ENCODE measurements at places on chromosomes 2 and 18.

DNA sequence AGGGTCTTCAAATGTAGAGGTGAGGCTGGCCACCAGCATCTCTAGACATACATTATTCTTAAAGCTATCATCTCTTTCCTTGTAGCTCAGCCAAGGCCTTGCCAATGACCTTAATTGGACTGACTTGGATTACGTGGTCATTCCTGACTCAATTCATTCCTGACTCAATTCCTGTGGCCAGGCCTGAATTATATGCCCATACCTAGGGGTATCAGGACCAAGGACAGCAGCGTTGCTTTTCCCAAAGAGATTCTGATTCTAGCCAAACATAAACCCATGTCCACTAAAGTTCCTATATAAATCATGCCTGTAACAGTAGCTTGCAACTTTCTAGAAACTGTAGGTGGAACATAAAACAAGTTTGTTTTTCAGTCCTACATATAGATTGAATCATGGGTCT, 231.7 kb downstream of the ARL6IP6 start:
- no peak for DNase-seq

DNA sequence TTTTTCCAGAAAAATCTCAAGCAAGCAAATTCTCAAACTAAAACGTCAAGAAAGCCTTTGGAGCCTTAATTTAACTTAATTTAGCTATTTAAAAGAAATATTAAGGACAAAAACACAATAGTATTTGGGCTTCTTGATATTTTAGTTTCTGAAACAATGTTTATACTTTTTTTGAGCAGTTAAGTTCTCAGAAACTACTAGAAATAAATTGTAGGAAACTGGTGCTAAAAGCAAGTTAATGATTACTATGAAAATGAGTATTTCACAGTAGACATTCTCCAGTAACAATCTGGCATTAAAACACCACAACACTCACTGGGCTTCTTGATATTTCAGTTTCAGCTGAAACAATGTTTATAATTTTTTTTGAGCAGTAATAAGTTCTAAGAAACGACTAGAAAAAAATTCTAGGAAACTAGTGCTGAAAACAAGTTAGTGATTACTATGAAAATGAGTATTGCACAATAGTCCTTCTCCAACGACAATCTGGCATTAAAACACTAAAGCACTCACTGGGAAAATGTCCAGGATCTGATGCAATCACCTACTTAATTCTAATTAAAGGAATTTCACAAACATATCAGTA, 45.1 kb downstream of the TRAK2 start:
- DNase-seq: peak; percentile 88

DNA sequence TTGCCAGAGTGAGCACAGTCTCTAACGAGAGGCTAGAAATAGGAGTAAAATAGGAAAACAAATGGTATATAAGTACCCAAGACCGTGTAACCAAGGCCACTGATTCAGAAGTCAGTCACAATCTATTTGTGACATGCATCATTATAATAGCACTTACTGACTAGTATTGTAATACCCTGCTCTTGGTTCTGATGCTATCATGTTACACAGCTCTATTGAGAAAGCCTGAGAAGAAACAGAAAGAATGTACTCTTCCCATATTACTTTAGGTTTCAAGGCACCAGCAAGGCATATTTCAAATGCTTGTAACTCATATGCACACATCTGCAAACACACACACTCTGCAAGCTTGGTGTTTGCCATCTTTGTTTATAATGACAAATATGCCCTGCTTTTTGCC, 746.4 kb downstream of the SLC4A3 start:
- DNase-seq: no peak

DNA sequence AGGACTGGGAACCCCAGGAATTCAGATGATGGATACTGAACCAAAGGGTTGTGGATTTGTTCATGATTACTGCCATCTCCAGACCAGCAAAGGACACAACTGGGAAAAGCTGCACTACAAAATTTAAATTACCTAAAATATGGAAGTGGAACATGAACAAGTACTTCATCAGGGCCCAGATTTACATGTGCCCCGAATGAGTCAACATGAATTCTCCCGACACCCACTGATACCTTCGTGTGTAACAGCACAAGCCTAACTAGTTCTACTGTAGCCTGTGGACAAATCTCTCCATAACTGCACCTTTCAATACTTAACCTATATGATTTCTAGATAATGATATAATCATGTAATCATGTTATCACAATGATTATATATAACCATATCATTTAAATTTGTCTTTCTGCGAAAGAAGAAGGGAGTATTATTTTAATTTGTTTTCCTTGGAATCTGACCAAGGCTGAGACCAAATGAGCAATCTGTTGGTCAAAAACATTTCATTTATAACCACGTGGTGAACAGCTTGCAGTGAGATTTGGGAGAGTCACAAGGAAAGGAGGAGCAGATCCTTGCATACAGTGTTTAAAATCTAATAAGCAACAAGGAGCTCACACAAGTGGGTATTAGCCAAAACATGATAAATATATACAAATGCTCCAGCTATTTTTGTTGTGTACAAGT, 70.5 kb downstream of the CACNB4 start:
- DNase-seq: no peak

- no peak for DNase-seq
Observed at GRCh38 chr2:127255721-127256120, 35.6 kb upstream of the CYP27C1 start.

GRCh38 chr18:3097082-3097481, 84.1 kb upstream of the LPIN2 start:
- no peak for DNase-seq

DNA sequence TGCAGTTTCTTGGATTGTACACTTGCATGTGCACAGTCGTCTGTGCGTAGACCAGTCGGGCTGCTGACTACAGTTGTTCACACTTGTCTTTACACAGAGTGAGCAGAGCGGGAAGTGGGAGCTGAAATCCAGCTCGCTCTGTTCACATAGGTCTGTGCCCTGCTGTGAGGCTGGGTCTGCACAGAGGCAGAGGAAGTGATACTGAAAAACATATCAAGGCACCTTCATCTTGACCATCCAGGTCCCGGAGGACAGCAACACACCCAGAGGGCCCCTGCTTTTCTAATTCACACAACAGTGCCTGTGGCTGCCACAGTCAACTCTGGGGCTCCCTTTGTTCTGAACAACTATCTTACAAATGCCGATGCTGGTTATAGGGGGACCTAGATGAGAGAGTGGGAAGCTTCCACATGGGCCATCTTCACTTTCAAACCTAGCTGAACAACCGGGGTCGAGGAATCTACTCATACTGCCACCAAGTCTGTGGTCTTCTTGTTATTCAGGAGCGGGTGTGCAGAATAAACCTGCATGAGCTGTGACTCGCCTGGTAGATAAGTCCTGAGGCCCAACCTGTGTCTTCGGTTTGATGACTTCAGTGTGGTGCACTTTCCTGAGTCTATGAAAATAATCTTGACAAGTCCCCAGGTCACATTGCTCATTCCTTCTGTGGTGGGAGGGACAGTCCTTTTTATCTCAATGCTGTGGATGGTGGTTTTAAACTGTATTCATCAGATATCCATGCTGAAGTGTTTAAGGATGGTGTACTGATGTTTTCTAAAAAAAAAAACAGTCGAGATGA, 3.5 kb upstream of the ADNP2 start:
- DNase-seq: no peak

- DNase-seq: no peak
Observed at GRCh38 chr18:64519201-64519600, 370.3 kb upstream of the LINC00305 start.

- DNase-seq: peak; percentile 28
Observed at GRCh38 chr2:29196792-29197788, 81.9 kb downstream of the CLIP4 start.

- no peak for DNase-seq
Observed at GRCh38 chr2:140873915-140874531, 1256.8 kb downstream of the LRP1B start.

- DNase-seq: no peak
Observed at GRCh38 chr2:15273452-15273851, 287.7 kb downstream of the NBAS start.

Data from fibroblast of the conjunctiva (primary cell).